NCI-H1417 (cell line): ENCODE measurements at places on chromosomes 7 and 10.

DNA sequence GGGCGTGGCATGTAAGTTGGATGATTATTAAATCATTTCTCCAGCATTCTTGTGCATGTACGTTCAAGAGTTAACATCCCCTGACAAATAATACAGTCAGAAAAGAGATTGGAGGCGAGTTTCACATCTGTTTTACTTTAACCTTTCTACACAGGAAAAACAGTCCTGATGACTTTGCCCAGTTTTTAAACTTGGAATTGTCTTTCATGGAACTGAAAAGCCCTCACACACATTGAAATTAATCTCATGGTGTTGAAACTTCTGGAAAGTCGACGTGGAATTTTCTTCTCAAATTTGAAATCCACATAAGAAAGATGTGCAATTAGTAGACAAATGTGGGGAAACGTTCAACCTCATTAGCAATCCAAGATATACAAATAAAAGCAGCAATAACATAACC is 31.2 kb upstream of the ZNF438 start:
- DNase-seq = no peak

DNA sequence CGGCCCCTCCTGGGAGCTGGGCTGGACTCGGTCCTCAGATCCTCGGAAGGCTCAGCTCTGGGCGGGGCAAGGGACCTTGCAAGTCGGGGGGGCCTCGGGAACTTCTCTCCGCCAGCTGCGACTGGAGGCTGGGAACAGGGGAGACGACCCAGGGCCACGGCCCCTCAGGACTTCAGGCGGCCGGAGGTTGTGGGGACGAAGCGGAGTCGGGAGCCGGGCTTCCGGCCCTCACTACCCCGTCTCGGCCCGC is 2.6 kb downstream of the ADIRF start:
- no peak for DNase-seq

GRCh38 chr7:35802102-35802466 is 1.2 kb downstream of the SEPTIN7 start:
- no peak for DNase-seq

- DNase-seq = no peak
Measured at GRCh38 chr10:69141304-69141703, 17.3 kb downstream of the VPS26A start.

DNA sequence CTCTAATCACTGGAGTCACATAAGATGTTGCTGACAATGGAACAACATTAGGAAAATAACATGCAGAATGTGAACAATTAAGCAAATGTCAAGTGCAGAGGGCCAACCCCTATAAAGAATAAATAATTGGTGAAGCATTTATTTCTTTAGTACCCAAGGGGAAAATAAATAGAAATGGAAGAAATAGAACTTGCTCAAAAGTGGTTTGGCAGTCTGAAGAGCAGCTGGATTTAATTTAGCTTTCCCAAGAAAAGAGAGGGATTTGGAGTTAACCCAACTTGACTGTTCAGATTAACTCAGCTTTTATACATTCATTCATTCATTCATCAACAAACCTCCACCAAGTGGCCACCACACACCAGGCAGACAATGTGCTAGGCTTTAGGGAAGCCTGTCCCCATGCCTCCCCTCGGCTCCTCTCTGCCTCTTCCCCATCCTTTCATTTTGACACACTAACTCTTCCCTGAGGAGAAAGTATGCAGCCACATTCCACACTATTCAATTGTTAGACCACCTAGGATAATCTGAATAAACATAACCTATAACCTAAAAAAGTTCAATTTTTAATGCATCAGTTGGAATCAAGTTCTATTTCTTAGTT is 295.5 kb downstream of the AHR start:
- no peak for DNase-seq

DNA sequence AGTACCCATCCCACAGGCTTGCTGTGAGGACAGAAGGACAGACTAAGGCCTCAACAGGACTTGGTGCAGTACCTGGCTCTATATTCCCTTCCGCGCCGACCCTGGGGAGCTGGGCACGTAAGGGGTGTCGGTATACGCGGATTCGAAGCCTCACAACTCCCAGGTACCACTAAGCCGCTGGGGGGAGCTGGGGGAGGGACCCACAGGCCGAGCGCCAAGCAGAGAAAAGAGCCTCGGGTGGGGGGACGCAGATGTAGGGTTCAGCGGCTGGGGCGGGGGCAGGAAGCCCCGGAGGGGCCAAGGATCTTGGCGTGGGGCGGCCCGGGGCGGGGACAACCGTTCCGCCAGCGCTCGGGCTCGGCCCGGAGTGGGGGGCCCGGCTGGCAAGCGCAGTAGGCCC is 126.4 kb upstream of the ZNF746 start:
- DNase-seq = peak; percentile 64

GRCh38 chr10:126208726-126209302 is 179.5 kb downstream of the ADAM12 start:
- DNase-seq = no peak

DNA sequence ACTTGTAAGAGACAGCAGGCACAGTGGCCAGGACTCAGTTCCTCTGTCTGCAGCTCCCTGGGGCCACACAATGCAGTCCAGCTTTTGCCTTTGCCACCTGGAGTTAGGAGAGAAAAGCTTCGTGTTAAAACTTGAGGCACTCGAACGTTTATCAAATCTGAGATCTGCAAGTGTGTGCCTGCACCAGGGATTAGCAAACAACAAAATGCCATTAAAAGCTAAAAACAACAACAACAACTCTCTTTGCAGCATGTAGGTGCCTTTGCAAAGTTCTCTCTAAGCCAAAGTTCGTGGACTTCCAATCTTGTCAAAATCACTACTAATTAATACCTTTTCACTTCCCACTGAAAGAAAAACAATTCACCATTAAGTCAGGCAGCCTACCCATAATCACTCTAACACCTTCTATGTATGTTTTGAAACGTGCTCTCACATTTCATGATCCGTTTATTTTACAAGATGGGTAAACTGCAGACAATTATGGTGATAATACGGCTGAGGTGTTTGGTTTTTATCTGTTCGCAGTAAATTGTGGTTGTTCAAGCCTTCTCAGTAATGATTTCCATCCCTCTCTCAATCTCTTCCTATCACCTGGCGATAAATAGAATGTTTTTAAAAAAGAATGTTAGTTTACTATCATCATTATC is 36.2 kb upstream of the SDK1 start:
- peak; percentile 87 for DNase-seq

GRCh38 chr10:84140036-84140379 is 699 bp downstream of the GHITM start:
- DNase-seq = no peak

- peak; percentile 46 for DNase-seq
Measured at GRCh38 chr7:130875265-130875741, 141.3 kb upstream of the KLF14 start.

- peak; percentile 22 for DNase-seq
Measured at GRCh38 chr7:78924581-78924980, 528.9 kb downstream of the MAGI2 start.

GRCh38 chr7:77765481-77765880 is 32.8 kb downstream of the TMEM60 start:
- DNase-seq = no peak

GRCh38 chr10:4008676-4009382 is 223.8 kb upstream of the KLF6 start:
- no peak for DNase-seq

GRCh38 chr7:111226800-111227199 is 135.9 kb downstream of the LRRN3 start:
- DNase-seq = no peak

DNA sequence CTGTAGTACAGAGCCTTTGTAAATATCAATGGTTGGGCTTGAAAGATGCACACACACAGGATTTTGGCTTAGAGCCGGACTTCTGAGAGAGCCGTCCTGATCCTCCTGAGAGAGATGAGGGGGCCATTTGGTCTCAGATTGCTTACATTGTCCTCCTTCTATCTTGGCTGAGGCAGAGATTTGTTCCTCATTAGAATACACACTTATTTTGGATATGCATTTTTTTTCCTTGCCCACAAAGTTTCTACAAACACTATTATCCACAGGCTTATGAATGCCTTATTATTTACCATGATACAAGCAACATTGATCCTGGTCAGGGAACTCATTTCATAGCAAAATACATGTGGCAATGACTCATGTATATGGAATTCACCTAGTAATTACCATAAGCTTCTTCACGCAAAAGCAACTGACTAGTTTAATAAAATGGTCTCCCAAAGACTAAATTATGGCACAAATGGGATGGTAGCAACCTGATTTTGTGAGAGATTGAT is 175.3 kb downstream of the MDFIC start:
- no peak for DNase-seq

GRCh38 chr10:28743576-28743975 is 66.3 kb downstream of the BAMBI start:
- no peak for DNase-seq

GRCh38 chr7:84057576-84057975 is 137.0 kb downstream of the SEMA3A start:
- DNase-seq = no peak

DNA sequence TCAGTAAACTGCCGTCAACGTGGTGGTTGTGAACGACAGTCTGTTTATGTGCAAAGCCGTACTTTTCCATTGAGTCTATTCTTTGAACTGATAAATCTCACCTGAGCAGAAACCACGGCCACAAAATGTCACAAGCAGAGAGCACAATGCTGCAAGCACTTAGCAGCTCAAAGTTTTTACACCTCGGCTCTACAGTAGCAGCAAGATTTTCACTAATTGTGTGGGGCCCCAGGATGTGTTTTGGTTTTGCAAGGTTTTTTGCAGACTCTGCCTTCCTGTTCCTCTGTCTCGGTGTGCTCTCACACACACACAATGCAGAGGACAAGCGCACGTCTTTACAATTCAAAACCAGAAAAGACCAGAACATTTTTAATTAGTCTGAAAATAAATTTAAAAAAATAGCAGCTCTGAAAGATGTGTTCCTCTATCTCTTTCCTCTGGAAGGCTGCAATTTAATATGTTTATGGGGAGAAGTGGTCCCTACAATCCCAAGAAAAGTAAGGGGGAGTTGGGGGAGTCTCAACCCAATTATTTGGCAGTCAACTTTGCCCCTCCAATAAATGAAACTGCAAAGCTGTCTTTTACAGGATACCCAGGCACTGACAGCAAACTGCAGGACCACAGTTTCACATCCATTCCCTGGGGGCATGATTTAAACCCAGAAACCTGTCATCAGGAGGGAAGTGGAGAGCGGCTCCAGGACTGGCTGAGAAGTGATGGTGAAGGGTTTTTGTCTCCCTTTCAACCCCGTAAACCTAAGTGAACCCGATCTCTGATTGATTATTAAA is 73.8 kb upstream of the SFMBT2 start:
- peak; percentile 6 for DNase-seq

- no peak for DNase-seq
Measured at GRCh38 chr7:74063223-74063641, 20.4 kb upstream of the LIMK1 start.

GRCh38 chr10:21336476-21337170 is 188.9 kb downstream of the SKIDA1 start:
- DNase-seq = peak; percentile 31

- DNase-seq = no peak
Measured at GRCh38 chr7:156625580-156625979, 15.0 kb upstream of the RNF32 start.

GRCh38 chr7:3436112-3436511 is 135.1 kb downstream of the SDK1 start:
- DNase-seq = no peak

DNA sequence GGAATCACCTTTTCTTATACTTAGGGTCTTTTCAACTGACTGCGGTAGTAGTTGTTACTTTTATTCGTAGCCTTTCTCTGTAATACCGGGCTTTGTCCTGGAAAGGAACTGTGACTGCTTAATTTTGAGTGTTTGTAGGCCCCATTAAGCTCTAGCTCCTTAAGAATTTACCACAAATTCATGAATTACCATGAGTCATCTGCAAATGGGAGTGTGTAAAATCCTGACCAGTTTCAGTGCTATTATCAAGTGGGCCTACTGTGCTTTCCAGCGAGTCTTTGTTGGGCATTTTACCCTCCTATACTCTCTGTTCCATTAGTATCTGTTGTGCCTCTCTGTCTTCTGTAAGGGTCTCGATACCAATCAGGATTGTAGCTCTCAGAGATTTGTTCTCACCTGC is 49.7 kb downstream of the ZMYND11 start:
- DNase-seq = no peak

GRCh38 chr7:137160236-137160635 is 183.3 kb downstream of the PTN start:
- no peak for DNase-seq

GRCh38 chr7:142174441-142174840 is 62.9 kb downstream of the MGAM2 start:
- no peak for DNase-seq

GRCh38 chr7:102286237-102287110 is at the start of gene SH2B2:
Gene SH2B2, plus strand, starts transcription at chr7:102286868. Its CDS starts 13,683 bp downstream, at chr7:102300551.
- peak; percentile 84 for DNase-seq

DNA sequence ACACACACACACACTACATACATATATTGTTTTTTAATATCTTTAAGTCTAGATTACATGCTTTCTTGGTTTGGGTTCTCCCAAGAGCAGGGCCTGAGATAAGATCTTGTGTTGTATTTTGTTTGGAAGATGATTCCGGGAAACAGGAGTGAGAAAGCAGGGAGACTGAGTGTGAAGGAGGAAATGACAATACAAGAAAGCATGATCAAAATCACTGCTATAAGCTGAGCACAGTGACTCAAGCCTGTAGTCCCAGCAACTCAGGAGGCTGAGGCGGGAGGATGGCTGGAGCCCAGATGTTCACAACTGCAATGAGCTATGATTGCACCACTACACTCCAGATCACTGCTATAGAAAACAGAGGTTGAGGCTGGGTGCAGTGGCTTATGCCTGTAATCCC is 267.6 kb downstream of the SKIDA1 start:
- no peak for DNase-seq

GRCh38 chr7:101998029-101998905 is 180.8 kb downstream of the CUX1 start:
- no peak for DNase-seq
